A549 treated with RU486 at 1 μM for 4 hours (cell line): ENCODE measurements at places on chromosomes 3 and 15. TPM values are rescaled to one million over a fixed set of nuclear protein-coding genes. Genes with fewer than 3 reads are reported as not detected.

The NR1I2 gene
- total RNA-seq, result not detected in 5 replicates

The PLCH1 gene
- 0.85 to 1.4 TPM (median 1.3 TPM) in 5 replicates for total RNA-seq

The SLC28A2 gene
- not detected in 5 replicates for total RNA-seq

The NMNAT3 gene
- 1.5 to 2.4 TPM (median 1.6 TPM) in 5 replicates for total RNA-seq

The GP9 gene
- total RNA-seq, result not detected in 5 replicates

The RTP4 gene
- not detected in 5 replicates for total RNA-seq

The GALNT15 gene
- total RNA-seq, result 0.02 to 0.14 TPM (median 0.07 TPM) in 3 of 5 replicates, not detected in the others

The RARRES1 gene
- total RNA-seq, result 9.2 to 13.4 TPM (median 11.7 TPM) in 5 replicates

The CHRM5 gene
- total RNA-seq, result not detected in 5 replicates

The SLC6A20 gene
- total RNA-seq, result 0.01 to 0.05 TPM (median 0.03 TPM) in 3 of 5 replicates, not detected in the others

The CPNE9 gene
- 0.08 to 0.27 TPM (median 0.18 TPM) in 4 of 5 replicates, not detected in the other for total RNA-seq

The ZNF501 gene
- total RNA-seq, result not detected in 5 replicates

The MYL3 gene
- total RNA-seq, result 0.22 to 0.35 TPM in 2 of 5 replicates, not detected in the others

The ZNF774 gene
- total RNA-seq, result 0.78 to 1.5 TPM (median 1.3 TPM) in 5 replicates

The RHO gene
- total RNA-seq, result not detected in 5 replicates

The GREM1 gene
- total RNA-seq, result 6.0 to 16.3 TPM (median 8.2 TPM) in 5 replicates

The LDHAL6B gene
- total RNA-seq, result not detected in 5 replicates

The MESD gene
- total RNA-seq, result 34.2 to 39.5 TPM (median 38.9 TPM) in 5 replicates

The APBA2 gene
- total RNA-seq, result 16.0 to 20.6 TPM (median 18.1 TPM) in 5 replicates

The CPB1 gene
- not detected in 5 replicates for total RNA-seq

The MCF2L2 gene
- total RNA-seq, result 0.08 to 0.26 TPM (median 0.17 TPM) in 4 of 5 replicates, not detected in the other

The GOLGA8R gene
- total RNA-seq, result 0.14 to 0.37 TPM (median 0.16 TPM) in 4 of 5 replicates, not detected in the other

The CASR gene
- not detected in 5 replicates for total RNA-seq

The CHST2 gene
- total RNA-seq, result 0.37 to 0.85 TPM (median 0.81 TPM) in 5 replicates

The P2RY13 gene
- not detected in 5 replicates for total RNA-seq

The GOLGA8Q gene
- 0.15 to 0.61 TPM (median 0.25 TPM) in 3 of 5 replicates, not detected in the others for total RNA-seq

The MUC20 gene
- total RNA-seq, result 0.51 to 1.1 TPM (median 0.80 TPM) in 5 replicates

The TRAT1 gene
- total RNA-seq, result not detected in 5 replicates

The MCTP2 gene
- total RNA-seq, result not detected in 5 replicates

The CLEC3B gene
- 0.25 TPM in 1 of 5 replicates, not detected in the others for total RNA-seq

The DUOXA1 gene
- 0.09 to 0.11 TPM (median 0.10 TPM) in 4 of 5 replicates, not detected in the other for total RNA-seq

The GNAT1 gene
- not detected in 5 replicates for total RNA-seq

The MOBP gene
- 0.05 to 0.20 TPM in 2 of 5 replicates, not detected in the others for total RNA-seq
